ENCODE measurements at places on chromosomes 3 and 15.

- no peak for DNase-seq
Measured at GRCh38 chr3:154758109-154758868, 321.8 kb upstream of the MME start.

DNA sequence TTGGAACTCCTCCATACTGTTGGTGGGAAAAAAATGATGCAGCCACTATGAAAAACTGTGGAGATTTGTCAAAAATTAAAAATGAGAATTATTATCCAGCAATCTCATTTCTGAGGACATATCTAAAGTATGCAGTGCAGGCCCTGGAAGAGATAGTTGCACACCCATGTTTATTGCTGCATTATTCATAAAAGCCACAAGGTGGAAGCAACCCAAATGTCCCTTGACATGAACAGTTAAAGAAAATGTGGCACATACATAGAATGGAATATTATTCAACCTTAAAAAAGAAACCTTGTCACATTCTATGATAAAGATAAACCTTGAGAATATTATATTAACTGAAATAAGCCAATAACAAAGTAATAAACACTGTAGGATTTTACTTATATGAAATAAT, 80.9 kb upstream of the ARHGEF26 start:
- no peak for DNase-seq

DNA sequence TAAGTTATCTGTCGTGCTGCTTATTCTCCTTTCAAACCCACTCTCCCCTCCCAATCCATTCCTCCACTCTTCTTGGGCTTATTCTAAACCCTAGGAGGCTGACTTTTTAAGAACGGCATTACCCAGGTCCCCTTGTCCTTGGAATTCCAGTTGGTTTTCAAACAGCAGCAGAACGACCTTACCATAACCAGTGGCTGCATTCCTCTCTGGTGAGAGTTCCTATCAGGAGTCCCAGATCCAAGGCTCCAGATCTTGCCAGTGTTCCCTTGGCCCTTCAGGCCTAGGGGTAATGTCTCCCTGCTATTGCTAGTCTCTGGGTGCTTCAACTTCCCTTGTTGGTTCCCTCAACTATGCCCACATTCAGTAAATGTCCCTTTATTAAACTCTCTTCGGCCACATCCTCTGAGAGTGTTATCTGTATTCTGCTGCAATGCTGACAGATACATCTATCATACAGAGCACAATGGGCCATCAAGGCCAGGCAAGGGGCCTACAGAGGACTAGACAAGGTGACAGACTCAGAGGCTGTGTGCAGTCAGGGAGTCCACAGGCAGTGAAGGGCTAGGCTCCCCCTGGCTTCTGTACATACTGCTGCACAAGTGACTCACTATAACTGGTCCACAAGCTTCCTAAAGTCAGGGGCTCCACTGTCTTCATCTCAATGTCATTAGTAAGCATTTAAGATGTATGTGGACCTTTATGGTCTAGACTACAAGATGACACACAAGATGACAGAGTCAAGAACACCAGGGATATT, 10.1 kb downstream of the LYSMD2 start:
- no peak for DNase-seq

GRCh38 chr3:145144361-145144760, 1016.6 kb downstream of the PLOD2 start:
- no peak for DNase-seq

DNA sequence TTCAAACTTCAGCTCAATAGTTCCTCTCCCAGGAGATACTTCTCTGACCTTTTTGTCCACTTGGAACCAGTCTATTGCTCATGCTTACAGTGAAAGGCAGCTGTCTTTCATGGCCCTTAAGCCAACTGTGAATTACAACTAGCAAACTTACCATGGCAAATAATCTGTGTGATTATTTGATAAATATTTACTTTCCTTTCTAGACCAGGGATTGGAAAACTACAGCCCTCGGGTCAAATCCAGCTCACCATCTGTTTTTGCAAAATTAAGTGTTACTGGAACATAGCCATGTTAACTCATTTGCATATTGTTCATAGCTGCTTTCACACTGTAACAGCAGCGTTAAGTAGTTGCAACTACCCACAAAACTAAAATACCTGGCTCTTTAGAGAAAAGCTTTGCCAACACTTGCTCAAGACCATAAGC, 289.1 kb upstream of the MCTP2 start:
- no peak for DNase-seq

DNA sequence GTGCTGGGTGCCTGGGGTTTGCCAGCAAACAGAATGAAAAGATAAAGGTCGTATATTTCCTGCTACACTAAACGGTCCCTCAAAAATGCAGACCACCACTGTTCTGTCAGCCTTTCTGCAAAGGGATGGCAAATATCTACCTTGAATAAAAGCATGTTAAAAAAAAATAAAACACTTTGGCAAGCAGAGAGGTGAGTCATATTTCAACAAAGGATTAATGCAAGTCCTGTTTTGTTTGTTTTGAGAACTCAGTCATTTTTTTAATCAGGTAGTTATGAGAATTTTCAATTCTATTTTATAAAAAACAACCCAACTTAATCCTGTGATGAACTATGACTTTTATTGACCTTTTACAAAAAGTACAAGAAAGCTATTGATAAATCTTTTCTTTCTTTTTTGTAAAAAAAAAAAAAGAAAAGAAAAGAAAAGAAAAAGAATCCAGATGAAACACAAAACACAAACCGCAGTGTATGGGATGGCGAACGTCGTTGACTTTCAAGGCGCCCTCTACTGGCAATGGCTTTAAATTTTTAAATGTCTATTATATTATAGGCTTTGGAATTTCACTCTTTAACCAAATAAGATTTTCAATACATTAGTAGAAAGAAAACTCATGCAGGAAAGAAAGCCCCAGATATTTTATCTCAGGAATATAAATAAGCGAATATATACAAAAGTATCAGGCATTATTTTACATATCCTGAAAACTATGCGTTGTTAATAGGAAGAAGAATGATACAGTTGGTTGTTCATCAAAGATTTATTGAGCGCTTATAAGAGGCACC, 87.8 kb downstream of the NCEH1 start:
- no peak for DNase-seq

DNA sequence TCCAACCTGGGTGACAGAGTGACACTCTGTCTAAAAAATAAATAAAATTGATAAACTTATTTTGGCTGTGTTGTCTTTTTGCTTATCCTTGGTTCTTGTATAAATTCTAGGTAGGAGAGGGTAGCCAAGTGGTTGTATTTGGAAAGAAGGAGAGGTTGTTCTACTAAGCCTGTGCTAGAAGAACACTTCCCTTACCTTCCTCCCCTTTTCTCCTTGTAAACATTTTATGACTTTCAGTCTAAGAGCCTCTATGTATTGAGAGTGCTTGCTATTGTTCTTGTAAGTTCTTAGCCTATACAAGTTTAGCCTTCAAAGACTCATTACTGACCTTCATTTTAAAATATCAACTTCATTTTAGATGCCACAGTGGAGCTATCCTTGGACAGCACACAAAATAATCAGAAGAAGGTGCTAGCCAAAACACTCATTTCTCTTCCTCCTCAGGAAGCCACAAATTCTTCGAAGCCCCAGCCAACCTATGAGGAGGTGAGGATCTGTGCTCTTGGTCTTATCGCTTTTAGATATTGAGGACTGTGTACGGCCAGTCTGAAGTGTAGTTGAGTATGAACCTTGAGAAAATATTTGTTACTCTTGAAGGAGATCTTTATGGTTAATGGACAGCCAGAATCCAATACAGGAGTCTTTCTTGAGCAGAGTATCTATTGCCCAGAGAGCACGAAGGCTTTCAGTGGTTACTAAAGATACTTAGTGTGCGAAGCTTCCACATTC, 22.1 kb downstream of the SNX1 start:
- DNase-seq = no peak

DNA sequence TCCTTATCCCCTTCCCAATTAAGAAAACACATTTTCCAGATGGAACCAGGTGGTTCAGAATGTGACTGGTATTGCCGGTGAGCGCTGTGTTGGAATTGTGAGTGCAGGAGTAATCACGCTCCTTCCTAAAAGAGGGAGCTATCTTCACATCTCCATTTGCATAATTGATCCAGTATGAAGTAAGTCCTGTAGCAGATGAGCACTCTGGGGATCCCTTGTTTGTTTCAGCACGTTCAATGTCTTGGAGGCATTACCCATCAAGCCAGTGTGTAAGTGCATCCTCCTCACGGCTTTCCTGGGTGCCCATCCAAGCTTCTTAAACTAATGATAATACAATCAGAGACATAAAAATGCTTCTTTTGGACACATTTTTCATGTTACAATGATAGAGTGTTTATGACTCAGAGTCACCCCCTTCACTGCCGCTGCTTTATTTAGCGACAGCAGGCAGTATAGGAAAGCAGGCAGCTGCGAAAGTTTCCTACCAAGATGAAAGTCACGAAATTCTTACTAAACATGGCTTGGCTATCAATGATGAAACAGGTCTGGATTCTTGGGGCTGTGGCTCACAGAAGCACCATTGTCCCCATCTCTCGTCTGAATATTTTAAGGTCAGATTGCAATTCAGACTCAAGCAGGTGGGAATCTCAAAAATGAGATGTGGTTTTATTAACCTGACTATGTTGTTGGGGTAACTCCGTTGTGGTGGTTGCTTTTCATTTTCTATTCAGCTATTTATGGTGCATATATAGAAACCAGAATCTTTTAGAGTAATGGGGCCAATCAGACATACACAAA, 346.3 kb upstream of the MDFIC2 start:
- DNase-seq = no peak

DNA sequence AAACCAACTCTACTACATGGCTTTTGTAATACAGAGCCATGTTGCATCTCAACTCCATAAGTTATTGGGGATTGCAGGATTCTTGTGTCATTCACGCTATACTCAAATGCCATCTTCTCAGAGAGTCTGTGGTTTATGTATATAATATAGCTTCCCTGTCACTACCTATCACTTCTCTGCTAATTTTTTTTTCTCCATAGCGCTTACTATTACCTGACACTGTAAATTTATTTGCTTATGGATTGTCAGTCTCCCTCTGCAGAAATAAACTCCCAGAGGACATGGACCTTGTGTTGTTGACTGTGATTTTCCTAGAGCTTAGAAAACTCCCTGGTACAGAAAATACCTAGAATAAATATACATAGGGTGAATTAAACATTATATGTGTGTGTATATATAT, 990.5 kb downstream of the TBL1XR1 start:
- DNase-seq = no peak

GRCh38 chr15:83275412-83275811, 9.1 kb downstream of the BNC1 start:
- DNase-seq = no peak

DNA sequence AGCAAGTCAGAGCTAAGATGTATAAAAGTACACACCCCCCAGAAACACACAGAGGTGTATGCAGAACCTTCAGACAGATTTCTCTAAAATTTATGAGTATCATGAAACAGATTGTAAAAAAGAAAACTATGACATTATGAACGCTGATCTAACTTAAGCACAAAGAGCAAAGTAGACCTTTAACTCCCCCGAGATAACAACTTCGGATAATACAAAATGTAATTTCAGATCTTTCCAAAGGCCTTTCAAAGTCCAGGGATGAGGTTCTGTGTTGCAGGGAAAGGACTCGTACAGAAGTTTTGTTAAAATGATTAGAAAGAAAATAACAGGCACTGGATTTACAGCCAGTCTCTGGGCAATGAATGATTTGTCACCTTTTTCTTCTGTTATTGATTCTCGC, 92.8 kb upstream of the FGF12 start:
- no peak for DNase-seq

GRCh38 chr15:36886701-36887100, 213.6 kb downstream of the MEIS2 start:
- DNase-seq = no peak

- no peak for DNase-seq
Measured at GRCh38 chr3:141960731-141961130, 84.3 kb downstream of the ATP1B3 start.

DNA sequence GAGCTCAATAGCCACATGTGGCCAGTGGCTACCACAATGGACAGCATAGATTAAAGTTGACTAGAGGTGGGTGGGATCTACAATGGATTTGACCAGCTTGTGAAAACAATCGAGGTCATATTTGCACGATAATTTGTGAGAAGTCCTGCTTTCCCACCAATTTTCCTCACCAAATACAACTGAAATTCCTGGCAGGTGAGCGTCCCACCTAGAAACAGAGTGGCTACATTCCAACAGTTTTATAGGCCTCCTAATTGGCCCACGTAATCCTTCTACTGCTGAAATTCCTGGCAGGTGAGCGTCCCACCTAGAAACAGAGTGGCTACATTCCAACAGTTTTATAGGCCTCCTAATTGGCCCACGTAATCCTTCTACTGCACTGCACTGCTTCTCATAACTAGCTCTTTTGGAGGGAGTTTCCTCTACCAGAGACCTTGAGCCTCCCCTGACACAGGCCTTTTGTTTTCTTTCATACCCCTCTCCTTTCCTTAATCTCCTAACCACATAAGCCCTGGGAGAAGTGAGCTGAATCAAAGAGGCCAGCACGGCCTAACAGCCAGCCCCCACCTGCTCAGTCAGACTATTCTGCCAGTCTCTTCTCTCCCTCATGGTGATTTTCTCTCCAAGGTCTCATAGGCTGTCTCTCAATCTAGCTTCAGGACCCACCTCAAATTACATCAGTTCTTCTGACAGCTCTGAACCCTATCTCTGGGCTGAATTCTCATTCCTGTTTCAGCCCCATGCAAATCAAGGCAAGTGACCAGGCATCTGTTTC, 80.2 kb downstream of the BFSP2 start:
- no peak for DNase-seq

GRCh38 chr3:71397046-71397445, 186.5 kb downstream of the FOXP1 start:
- DNase-seq = no peak

DNA sequence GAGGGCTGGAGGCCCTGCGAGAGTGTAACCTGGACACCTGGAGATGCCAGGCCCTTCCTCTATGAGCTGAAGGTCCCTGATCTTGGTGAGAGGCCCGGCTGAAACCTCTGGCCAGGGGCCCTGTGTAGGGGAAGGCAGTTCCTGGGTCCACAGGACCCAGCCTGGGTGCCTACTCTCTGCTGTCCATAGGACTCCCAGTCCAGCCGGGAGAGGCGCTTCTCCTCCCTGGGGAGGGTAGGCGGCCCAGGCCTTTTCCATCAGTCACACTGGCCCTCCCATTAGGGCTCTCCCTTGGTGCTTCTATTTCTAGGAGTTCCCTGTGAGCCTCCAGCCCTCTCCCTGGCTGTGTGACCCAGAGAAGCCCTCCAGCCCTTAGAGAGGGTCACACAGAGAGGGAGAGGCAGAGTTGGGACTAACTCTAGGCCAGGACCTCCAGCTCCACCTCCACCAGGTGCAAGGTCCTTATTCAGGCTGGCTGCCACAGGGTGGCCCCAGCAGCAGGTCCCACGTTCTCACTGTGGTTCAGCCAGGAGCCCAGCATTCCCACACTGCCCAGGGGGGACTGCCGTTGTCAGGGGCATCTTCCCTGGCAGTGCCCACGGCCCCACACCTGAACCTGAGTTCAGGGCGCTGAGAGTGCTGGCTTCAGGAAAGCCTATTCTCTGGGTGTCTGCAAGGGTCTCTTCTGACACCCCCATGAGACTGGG, 146.8 kb downstream of the SMAD6 start:
- DNase-seq = no peak

- no peak for DNase-seq
Measured at GRCh38 chr15:39654304-39654703, 73.4 kb downstream of the THBS1 start.

GRCh38 chr3:71984843-71985613, 200.1 kb upstream of the PROK2 start:
- no peak for DNase-seq

Measured in effector memory CD4-positive, alpha-beta T cell (primary cell).